Esophagus squamous epithelium (tissue), 5 donors: ENCODE measurements at places on chromosomes 3 and 15.

GRCh38 chr3:36434687-36435426 is 54.6 kb downstream of the STAC start:
- no peak for DNase-seq

- no peak for DNase-seq
Observed at GRCh38 chr15:53549697-53550305, 209.7 kb downstream of the WDR72 start.

DNA sequence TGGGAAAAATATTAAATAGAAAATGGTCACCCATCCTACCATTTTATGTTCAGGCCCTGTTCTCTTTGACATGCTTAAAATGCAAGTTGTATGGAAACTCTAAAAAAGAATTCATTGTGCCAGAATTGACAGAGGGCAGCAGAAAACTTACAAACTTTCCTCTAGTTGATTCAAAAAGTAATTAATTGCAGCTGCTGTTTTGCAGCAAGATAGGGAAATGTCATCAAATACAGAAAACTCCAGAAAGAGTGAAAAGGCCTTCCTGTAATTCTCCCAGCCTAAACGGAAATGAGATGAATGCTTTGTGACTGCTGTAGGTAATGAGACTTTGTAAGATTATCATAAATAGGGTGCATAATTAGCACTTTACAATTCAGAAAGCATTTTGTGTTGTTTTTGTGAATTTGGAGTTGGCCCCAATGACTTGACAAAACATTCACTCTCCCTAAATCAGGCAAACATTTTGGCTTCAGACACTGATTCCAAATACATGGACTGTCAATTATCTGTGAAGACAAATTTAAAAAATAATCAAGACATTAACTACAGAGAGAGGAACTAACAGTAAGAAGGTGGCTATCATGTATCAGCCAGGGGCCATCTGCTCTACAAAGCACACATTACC is 861.8 kb downstream of the SQOR start:
- no peak for DNase-seq

- no peak for DNase-seq
Observed at GRCh38 chr3:118180853-118181252, 853.8 kb downstream of the IGSF11 start.

DNA sequence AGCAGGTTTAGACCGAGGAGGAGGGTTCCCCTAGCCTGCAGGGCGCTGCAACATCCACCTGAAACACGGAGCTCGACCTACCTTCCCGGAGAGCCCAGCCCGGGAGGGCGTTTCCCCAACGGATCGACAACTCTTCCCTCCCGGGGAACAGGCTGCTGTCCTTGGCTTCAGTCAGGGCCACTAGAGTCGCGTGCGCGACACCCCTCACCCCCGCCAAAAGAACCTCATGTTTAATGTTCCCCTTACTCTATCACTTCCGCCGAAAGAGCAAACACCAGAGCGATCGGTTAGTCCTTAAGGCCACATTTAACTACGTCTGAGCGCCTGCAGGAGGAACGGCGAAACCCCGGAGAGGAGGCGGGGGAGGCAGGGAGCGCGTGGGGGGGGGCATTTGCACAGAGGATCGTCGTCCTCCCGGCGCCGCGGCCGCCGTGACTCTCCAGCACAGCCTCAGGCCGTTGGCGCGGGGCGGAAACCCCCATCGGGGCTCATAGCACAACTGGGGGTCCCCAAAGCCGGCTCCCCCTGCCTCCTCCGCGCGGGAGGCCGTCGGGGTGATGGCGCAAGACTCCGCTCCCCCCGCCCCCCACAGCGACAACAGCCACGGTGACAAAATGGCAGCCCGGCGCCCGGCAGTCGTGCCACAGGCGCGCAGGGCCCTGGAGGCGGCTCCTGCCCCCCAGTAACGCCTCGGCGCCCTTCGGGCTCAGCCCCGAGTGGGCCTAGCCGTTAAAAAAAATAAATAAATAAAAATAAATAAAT is 3.2 kb downstream of the ANP32A start:
- peak; percentile 17 for DNase-seq

- DNase-seq = no peak
Observed at GRCh38 chr3:106364477-106364876, 495.7 kb upstream of the CBLB start.

- DNase-seq = no peak
Observed at GRCh38 chr3:57164217-57164656, 916 bp downstream of the IL17RD start.

- no peak for DNase-seq
Observed at GRCh38 chr3:113436809-113437208, 4.5 kb downstream of the CFAP44 start.

- no peak for DNase-seq
Observed at GRCh38 chr15:51203797-51204196, 109.1 kb upstream of the TNFAIP8L3 start.

GRCh38 chr3:152638707-152639450 is 196.1 kb upstream of the P2RY1 start:
- DNase-seq = no peak

- DNase-seq = no peak
Observed at GRCh38 chr3:51954105-51954504, 1.1 kb upstream of the GPR62 start.

DNA sequence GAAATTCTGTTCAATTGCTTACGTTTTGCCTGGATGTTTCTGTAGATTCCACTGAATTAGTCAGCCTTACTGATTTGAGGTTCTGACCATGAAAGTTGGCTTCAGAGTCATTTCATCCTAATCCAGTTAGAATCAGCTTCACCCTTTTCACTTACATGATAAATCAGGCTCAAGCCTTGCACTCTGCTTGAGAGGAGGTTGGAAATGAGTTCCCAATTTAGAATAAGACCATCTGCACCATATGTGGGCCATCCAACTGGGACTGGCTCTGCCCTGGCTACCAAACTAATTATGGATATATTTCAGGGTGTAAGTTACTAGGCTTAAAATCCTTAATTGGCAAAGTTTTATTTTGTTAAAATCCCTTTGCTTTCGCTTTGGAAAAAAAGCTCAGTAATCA is 255.7 kb downstream of the CHL1 start:
- no peak for DNase-seq

DNA sequence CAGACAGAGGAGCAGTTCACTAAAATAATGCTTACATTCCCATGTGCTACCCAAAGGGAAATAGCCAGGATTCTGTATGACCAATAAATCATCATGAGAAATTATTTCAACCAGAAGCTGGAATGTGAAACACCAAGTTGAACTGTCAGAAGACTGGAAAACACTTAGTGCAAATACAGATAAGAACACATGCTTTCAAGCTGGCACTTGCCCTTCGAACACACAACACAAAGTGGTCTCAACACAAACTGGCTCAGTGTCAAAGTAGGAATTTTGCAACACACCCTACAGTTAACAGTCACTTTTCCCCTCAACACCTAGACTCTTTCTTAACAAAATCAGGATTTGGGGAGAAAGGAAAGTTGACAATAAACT is 1.3 kb downstream of the FSD2 start:
- no peak for DNase-seq

GRCh38 chr15:33559207-33559890 is 248.6 kb downstream of the RYR3 start:
- no peak for DNase-seq

- DNase-seq = no peak
Observed at GRCh38 chr15:62569460-62570404, 404.6 kb upstream of the C2CD4B start.

- no peak for DNase-seq
Observed at GRCh38 chr15:68408971-68409370, 23.0 kb downstream of the ITGA11 start.

- no peak for DNase-seq
Observed at GRCh38 chr3:11375333-11376088, 103.3 kb downstream of the ATG7 start.

DNA sequence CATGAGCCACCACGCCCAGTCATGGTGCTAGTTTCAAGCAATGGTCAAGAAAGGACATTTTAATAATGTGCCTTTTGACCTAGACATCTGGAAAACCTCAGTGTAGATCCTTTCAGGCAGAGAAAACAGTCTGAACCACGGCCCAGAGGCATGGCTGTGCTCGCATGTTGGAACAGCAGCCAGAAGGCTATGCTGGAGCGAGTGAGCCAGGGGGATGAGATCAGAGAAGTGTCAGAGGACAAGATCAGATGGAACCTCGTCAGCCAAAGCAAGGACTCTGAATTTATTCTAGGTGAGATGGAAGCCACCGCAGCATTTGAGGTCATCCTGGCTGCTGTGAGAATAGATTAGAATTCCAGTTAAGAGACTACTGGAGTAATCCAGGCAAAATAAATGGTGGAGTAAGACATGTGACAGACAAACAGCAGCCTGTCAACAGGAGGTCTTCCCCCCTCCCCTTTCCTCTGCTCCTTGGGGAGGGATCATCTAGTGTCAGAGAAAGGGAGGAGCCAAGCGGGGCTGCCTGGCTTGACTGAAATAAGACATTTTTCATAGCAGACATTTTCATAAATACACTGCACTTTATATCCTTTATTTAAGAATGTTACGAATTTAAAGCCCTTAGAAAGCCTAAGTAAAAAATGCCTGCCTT is 40.4 kb upstream of the ACKR4 start:
- no peak for DNase-seq

DNA sequence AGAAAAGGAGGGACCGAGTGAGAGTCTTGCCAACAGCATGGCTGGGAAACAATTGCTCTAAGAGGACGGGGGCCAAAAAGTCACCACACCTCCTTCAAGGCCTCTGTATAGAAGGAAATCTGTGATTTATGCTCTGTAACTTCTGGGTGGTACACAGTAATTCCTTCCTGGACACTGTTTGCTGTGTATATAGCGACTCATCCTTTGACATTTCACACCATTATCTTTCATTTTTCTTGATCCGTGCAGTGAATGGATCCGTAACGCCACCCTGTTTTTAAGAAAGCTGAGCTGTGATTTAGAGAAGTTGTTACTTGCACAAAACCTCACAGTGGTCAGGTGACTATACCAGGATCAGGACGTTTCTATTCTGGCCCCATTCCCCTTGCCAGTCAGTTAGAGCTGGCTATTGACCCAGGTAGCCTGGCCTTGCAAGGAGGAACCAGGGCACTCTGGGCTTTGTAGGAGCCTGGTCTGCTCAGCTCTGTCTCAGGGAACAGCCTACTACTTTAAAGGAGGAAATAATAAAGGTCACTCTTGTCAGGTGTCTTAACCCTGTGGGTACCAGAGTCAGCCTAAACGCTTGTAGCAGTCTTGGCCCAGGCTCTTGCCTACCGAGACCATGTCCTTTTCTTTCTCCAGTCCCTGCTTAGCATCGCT is 86.5 kb upstream of the MYZAP start:
- DNase-seq = no peak

GRCh38 chr3:189841473-189842205 is 210.4 kb downstream of the TP63 start:
- no peak for DNase-seq

GRCh38 chr15:99163271-99164062 is 58.6 kb downstream of the SYNM start:
- DNase-seq = no peak

DNA sequence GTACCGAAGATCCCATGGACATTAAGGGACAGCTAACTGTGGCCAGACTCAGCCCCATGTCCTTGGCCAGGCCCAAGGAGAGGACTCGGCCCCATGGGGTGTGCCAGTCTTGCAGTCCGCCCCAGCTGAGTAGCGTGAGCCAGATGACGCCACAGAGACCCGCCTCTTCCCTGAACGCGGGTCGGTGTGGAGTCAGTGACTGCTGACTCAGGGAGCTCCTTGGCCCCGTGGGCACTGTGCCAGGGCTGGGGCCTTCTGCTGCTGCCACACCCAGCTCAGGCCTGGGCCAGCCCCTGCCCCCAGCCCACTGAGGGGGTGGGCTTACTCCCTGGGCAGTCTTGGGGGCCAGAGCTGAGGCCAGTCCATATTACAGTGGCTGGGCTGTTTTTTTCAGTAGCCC is 52.8 kb downstream of the PLXNA1 start:
- DNase-seq = no peak

DNA sequence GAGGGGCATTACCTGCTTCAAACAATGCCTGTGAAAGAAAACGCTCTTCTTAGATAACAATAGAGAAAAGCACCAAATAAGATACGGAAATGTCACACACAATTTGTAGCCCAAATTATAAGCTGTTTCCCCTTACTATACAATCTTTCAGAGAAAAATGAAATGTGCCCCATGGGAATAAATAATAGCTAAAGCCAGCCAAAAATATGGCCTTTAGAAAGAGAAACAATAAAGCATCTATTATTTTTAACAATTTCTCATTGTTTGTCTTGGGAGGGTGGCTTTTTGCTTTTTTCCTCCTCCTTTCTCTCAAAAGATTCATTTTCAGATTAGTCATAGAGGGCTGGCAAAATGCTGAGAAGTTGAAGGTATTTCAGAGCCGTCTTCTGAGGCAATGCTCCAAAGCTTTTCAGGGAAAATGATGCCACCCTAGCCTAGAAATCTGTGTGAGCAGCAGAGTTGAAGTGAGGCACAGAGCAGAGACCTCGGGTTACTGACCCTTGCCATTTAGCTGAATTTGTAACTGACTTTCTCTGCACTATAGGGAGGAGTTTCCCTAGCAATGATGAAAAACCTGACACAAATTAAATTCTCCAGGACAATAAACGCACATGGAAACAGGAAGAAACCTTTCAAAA is 86.3 kb upstream of the PRICKLE2 start:
- no peak for DNase-seq

DNA sequence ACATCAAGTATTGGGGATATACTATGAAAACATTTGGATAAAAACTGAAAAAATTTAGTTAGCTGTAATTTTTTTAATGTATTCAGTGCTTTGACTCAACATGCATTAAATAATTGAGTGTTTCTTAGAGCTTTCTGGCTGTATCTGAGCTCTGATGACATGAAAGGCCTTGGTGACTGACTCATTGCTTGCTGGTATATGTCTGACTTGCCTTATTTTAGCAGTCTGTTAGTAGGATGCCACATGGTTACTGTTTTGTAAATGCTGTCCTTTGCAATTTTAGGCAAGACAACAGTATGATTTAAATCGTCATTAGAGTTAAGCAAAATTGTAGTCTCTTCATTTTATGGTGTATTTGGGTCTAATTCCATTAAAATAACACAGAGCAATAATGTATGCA is 199.2 kb downstream of the GHSR start:
- DNase-seq = no peak

GRCh38 chr15:74599156-74599555 is 16.5 kb upstream of the CLK3 start:
- DNase-seq = no peak

- no peak for DNase-seq
Observed at GRCh38 chr3:101133652-101134051, 140.4 kb upstream of the ABI3BP start.

- DNase-seq = no peak
Observed at GRCh38 chr3:140530603-140531002, 147.3 kb upstream of the TRIM42 start.

- DNase-seq = no peak
Observed at GRCh38 chr3:72241525-72241924, 456.6 kb upstream of the PROK2 start.

DNA sequence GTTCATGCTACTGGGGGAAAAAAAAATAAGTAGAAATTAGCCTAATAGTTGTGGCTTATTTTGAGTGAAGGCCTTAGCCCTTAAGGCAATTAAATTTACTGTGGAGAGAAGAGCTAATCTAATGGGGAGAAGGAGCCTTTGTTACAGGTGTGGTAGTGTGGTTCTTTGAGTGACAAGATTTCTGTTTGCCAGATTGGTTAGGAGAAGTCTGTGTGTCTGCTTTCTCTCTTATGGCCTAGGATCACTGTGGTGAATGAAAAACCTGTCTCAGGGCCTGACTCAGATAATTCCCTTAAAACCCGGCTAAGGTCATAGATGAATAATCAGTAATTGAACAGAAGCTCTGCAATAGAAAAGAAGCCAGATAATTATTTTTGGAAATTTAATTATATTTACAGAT is 27.0 kb downstream of the OPA1 start:
- no peak for DNase-seq

GRCh38 chr3:111802163-111802625 is 56.9 kb upstream of the PHLDB2 start:
- no peak for DNase-seq

- DNase-seq = no peak
Observed at GRCh38 chr3:196121066-196121465, 39.2 kb upstream of the TFRC start.
